ENCODE measurements at places on chromosomes 3 and 15.

GRCh38 chr3:123054109-123054778, 12.6 kb upstream of the PDIA5 start:
- no peak for DNase-seq

DNA sequence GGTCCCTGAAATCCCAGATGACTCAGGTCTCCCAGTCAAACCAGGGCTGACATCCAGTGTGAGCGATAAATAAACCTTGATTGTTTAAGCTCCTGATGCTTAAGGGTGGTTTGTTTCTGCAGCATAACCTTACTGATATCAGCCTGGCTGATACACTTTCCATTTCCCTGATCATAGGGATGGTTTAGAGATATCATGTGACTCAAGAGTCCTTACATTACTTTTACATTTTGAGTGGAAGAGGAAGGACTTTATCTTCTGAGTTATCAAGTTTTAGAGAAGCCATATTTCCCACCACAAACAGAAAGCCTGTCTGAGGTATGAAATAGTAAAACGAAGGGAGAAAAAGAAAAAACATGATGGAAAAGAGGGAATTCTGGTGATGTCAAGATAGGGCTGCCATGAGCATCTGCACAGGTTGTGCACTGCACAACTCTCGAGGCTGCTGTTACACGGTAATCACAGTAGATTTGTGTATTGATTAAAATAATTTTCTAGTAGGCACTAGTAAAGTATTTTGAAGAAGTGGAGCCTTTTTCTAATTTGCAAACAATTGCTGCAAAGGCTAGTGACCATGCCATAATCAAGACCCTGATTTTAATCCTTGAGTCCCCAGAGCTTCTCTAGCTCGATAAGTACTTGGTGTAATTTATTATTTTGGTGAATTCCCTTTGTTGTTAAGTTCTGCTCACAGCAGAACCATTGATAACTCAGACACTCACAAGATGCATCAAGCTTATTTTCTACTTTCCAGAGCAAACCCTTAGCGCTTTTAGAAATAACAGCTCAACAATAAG, 34.1 kb upstream of the FBLN2 start:
- DNase-seq = no peak

DNA sequence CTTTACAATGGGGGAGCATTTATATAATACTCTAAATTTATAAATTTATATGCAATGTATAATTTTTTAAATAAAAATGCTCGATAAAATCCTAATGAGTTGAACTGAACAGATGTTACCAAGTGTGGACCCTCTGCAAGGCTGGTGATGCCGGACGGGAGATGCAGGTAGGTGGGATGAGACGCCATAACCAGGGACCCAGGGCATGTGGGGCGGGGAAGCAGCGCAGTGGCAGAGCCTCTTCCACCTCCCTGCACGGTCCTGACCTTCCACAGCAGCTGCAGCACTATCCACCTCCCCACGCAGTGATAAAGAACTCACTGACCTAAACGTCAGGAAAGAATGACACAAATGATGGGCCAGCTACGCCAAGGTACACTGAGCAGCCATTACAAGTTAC, 12.8 kb downstream of the PCSK6 start:
- DNase-seq = no peak

GRCh38 chr15:40436116-40436891, 4.4 kb upstream of the BAHD1 start:
- DNase-seq = no peak

GRCh38 chr15:63920504-63921175, 86.9 kb upstream of the HERC1 start:
- DNase-seq = no peak

- no peak for DNase-seq
These were observed 57.6 kb upstream of the BCL6 start for GRCh38 chr3:187802928-187803259.

DNA sequence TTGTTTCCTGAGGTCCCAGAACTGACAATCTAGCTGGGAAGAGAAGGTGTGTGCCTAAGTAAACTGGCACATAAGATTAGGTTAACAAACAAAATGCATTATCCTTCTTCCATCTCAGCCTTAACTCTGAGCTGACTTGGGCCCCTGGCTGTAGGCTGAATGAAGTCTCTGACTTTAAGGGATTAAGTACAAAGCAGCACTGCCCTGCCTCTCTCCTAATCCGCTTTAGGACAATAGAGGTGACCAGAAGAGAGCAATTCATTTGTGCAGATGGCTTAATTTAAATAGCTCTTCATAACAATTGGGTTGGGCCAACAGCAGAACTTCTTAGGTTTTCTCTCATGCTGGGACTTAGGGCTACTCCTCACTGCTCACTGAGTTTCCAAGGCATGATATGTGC, 181.6 kb upstream of the SOX14 start:
- no peak for DNase-seq

GRCh38 chr3:138785951-138786350, 48.8 kb downstream of the PIK3CB start:
- no peak for DNase-seq

DNA sequence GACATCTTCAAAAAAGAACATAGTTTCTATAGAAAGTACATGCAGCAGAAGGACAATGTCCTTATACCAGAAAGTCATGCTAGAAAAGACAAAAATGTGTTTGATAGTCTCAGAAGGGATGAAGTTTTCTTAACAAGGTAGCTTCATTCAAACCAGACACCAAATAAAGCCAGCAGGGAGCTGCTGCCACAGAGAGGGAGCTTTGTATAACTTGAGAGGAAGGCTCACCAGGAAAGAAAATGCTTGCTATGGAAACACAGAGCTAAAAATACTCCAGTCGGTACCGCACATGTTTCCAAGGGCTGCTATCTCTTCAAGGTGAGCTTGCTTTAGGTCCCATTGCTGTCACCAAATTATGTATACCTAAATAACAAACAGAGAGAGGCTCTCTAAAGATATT, 1074.8 kb upstream of the ALCAM start:
- DNase-seq = no peak

DNA sequence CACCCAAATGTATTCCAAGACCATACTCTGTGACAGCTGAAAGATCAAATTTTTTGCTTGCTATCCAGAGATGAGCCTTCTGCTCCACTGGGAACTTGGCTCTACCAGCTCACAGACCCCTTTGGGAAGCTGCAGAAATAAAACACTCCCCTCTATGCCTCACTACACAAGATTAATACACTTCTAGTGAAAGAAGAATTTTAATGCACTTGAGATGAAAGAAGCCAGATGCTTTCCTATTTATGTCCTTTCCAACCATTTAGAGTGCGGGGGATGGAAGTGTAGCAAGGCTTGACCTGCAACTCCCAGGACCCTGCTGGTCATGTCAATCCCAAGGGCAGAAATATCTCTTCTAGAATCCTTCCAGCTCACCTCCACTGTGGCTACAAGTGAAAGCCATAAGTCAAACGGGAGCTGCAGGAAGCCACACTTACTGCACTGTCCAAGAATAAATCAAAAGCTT, 34.7 kb downstream of the ANXA2 start:
- no peak for DNase-seq

DNA sequence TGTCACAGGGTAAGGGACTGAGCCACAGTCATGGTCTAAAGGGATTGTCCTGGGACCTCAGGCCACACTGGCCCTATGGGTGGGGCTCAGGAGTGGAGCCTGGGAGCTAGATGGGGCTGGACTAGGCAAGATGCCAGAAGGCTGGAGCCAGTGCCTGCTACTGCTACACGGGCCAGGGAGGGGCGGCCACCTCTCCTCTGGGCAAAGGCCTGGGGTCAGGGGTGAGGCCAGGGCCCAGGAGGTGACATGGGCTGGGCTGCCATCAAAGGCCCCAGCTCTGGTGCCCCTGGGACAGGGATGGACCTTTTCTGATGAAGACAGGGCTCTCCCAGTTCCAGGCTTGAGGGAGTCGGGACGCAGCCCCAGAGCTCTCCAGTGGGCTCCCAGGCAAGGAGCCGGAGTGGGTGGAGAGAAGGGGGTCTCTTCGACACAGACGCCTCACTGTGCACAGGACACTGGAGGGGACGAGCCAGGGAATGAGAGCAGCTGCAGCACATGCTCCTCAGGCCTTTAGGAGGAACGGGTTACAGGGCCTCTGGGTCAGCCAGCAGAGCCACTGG, 62.1 kb upstream of the IQSEC1 start:
- no peak for DNase-seq

- DNase-seq = no peak
These were observed 9.9 kb downstream of the TBC1D2B start for GRCh38 chr15:78067328-78068228.

- no peak for DNase-seq
These were observed 125.0 kb downstream of the ZNF280D start for GRCh38 chr15:56608140-56608778.

DNA sequence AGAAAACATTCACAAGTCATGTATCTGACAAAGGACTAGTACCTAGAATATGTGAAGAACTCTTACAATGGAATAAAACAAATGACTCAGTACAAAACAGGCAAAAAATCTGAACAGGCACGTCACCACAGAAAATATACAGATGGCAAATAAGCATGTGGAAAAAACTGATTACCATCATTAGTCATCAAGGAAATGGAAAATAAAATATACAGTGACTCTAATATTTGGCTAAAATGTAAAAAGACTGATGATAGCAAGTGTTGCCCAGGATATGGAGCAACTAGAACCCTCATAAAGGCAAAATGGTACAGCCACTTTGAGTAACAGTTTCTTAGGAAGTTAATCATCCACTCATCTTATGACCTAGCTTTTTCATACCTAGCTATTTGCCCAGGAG, 95.8 kb upstream of the ABHD17C start:
- DNase-seq = no peak
